ENCODE measurements at places on chromosomes 12 and 14. TPM values are rescaled to one million over a fixed set of nuclear protein-coding genes. Genes with fewer than 3 reads are reported as not detected.
A peak's percentile ranks its signal among the peaks of the same experiment; 100 is the strongest.

FOXN4 gene
- not detected for total RNA-seq

- DNase-seq, result peak; percentile 68
Observed at GRCh38 chr12:131041216-131041967, 87.7 kb downstream of the ADGRD1 start.

GRCh38 chr14:93941293-93941910 lies 14.3 kb downstream of the FAM181A start:
- peak; percentile 97 for DNase-seq

CISTR gene
- total RNA-seq, result not detected

HAL gene
- 0.29 TPM for total RNA-seq

- peak; percentile 52 for DNase-seq
Observed at GRCh38 chr14:104390221-104390931, 189.2 kb upstream of the C14orf180 start.

GRCh38 chr14:99644723-99645544 lies at the start of gene HHIPL1:
TSS of gene HHIPL1 (plus strand) at chr14:99645129. CDS start at chr14:99645208, 79 bp downstream.
- peak; percentile 95 for DNase-seq

KLRK1 gene
- not detected for total RNA-seq

RERGL gene
- total RNA-seq, result not detected

TSPAN31 gene
- total RNA-seq, result 41.6 TPM

- DNase-seq, result peak; percentile 32
Observed at GRCh38 chr12:45745861-45746277, 16.4 kb downstream of the ARID2 start.

SOX5 gene
- 5.1 TPM for total RNA-seq

PTGES3 gene
- total RNA-seq, result 71.3 TPM

DNA sequence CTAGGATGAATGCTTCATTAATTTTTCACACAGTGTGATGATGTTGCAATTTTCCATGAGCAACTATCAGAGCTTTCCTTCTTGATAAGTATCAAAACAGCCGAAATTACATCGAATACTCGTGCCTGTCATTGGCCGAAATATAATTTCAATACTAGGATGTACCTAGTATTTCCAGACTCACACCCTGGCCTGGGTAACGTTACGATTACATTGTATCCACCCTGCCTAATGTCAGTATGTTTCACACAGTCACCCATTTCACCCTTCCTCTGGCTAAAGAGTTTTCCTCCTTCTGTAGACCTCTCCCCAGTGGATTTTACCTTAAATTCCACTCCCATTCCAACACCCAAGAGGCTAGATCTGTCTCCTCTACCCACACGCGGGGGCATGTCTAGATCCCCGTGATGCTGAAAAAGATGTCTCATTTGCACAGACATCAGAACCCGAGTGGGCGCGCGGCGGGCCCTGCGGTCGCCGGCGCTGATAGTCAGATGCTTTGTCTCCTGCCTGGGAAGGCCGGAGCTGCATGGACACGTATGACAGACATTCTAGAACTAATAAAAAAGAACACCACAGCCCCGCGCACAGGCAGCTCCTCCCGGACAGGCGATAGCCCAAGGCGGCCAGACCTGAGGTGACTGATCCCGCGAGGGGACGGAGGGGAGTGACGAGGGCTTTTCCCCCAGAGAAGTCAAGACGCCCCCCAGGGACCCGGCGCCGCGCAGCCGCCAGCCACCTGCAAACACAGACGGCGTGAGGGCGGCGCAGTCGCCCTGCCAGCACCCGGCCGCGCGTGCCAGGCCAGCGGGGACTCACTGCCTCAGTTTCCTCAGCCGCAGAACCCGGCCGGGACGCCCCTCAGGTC lies 723 bp downstream of the KIF21A start:
- DNase-seq, result peak; percentile 75

- DNase-seq, result no peak
Observed at GRCh38 chr12:41587574-41587973, 399.5 kb downstream of the PDZRN4 start.

DNA sequence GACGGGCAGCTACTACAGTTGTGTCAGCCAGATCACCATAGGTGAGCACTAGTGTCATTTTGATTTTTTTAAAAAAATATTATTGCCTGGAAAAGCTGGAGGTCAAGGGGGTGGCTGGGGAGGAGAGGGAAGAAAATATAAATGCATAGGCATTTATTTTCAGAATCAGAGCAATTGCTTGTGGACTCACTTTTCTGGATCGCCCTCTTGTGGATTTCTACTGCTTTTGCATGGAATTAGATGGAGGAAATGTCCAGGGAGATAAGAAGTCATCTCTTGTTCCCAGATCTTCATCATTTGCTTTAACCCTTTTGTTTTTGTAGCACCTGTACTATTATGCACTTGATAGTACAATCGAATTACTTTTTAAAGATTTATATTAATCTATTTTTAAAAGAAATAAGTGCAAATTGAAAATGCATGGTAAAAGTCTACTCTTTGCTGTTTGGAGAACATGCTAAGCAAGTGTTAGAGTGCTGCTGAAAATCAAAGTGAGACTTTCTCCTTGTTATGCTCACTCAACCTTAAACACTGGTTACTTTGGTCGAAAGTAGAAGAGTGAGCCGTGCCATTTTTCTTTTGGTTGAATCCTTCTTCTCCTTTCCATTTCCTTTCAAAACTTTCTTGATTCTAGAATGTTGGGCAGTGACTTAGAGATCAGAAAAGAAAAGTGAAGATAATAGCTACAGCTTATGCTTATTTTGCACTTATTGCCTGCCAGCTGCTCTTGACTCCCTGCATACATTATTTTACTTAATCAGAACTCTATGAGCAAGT lies 60.6 kb upstream of the ANO4 start:
- no peak for DNase-seq

PKP2 gene
- total RNA-seq, result 0.29 TPM

DNA sequence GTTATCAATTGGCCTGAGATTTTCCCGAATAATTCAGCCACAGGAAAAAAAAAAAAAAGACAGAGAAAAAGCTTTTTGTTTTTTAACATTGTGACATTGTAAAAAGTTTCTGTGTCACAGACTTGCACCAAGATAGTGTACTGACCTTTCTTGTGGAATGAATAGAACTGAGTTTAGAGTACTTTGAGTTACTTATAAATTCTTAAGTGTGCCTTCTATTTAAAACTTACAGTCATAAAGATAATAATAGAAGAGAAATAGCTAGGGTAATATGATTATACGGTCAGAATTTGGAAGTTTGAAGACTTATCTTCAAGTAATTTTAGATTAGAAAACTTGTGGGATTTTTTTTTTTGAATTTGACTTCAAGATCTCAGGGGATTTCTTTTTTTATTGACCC lies 88.8 kb downstream of the FGD4 start:
- DNase-seq, result peak; percentile 26

SLC7A7 gene
- 4.7 TPM for total RNA-seq

DNA sequence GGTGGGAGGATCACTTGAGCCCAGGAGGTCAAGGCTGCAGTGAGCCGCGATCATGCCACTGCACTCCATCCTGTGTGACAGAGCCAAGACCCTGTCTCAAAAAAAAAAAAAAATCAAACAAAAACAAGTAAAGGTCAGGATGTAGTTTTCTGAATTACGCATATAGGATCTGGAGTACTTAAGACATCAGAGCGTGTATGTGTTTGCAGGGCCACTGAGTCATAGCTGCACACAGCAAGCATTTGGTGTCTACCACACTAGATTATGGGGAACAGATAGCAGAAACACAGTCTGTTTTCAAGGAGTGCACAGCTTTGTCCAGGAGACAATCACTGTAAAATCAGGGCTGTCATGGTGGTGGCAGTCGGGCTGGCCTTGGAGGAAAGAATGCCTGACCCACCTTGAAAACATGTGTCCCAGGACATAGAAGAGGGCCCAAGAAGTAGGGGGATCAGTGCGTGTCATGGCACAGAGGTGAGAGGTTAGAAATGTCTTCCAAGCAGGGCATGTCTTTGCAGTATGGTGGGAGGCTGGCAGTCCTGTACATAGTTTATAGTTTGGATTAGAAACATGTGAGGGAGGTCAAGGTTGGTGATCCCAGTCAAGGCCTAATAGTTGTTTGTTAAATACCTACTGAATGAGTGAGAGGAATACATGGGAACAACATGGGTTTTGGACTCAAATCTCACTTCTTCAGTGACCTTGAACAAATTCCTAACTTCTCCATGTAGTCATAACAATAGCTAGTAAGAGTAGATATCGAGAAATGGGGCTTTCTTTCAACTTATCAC lies 23.6 kb upstream of the C12orf71 start:
- peak; percentile 21 for DNase-seq

GRCh38 chr12:87812030-87812429 lies 217.2 kb downstream of the C12orf50 start:
- DNase-seq, result no peak

GRCh38 chr14:102593825-102594137 lies 1.3 kb downstream of the RCOR1 start:
- no peak for DNase-seq

SIRT4 gene
- total RNA-seq, result 1.1 TPM

DNA sequence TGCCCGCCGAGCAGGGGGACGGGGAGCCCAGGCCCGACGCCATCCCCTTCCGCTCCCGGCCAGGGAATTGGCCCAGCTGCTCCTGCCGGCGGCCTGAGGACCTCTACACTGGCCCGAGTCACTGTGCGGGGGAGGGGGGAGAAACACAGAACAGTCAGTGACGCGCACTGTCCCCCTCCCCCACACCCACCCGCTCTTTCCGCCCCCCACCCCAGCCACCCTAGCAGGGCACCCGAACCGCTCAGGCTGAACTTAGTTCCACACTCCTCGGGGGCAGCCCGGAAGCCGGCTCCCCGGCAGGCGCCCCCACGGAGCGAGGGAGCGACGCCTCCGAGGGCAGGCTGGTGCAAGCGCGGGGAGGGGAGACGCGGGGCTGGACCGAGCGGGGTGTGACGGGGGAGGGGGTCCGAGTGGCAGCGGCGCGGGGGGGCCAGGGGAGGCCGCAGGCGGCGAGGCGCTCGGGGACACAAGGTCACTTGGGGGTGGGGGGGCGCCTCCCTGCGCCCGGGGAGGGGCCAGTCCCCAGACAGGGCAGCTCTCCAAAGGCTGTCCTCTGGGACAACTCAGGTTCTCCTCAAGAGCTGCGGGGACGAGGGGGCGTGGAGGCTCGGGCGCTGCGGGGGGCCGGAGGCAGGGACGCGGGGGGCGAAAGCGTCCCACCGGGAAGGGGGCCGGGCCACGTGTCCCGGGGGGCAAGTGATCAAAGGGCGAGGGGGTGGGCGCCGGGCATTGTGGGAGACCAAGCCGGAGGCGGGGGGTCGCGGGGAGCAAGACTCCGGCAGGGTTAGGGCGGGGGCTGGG lies 648 bp downstream of the CHD4 start:
- DNase-seq, result peak; percentile 91

DNA sequence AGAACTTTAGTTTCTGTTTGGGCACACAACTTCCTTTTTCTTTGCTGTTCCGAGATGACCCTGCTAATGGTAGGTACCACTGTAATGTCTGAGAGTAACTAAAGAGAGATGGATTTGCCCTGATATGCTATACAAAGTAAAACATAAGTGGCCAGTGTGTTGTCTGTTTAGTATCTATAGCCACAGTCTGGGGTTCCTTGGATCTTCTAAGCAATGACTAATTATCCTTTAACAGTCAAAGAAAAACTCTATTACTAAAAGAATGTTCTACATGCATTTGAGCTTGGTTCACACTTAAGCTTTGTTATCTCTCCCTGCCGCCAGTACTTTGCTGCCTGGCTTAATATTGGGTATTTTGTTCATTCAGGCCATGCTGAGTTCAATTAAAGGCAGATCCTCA lies 1051.9 kb upstream of the FLRT2 start:
- DNase-seq, result no peak

KITLG gene
- 62.5 TPM for total RNA-seq

ADCY6 gene
- 33.0 TPM for total RNA-seq

DNA sequence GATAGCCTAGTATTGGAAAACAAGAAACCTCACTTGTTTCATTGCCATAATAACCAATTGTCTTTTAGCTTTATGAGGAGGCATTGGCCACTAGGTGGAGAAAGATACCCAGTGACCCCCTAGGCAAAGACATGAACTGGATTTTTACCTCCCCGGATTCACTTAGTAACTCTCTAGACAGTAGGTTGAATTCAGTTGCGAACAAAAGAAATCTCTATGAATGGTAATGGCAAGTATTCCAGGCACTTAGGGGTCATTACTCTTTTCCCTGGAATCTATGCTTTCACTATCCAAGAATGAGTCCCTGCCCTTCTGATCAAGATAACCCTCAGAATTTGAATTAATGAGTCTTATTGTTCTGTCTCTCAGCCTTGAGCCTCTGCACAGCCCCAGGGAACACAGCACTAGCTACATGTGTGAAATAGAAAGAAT lies 29.5 kb upstream of the RHOJ start:
- DNase-seq, result no peak

- no peak for DNase-seq
Observed at GRCh38 chr14:80055667-80056496, 155.4 kb downstream of the DIO2 start.

TAS2R19 gene
- 7.6 TPM for total RNA-seq

GRCh38 chr12:104232609-104233280 lies 17.2 kb downstream of the TXNRD1 start:
- DNase-seq, result no peak

DNA sequence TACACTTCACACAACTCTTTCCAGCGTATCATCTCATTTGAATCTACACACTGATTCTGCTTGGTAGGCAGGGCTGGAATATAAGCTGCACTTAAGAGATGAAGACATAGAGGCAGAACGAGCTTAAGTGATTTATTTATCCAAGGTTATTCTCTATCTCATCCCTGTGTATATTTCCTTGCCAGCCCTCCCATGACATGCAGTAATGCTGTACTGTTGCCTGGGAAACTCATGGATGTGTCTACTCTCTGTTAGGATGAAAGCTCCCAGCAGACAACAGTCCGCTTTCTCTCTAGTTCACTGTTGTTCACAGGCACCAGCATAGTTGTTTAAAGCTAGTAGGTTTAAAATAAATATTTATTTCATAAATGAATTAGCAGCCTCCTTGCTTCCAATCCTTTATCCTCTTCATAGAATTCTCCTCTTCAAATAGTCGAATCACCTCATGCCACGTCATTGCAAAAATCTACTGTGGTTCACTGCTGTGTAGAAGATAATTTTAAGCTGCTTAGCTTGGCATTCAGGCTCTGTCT lies 25.4 kb downstream of the FGF6 start:
- DNase-seq, result no peak

OR6C75 gene
- total RNA-seq, result not detected

DNA sequence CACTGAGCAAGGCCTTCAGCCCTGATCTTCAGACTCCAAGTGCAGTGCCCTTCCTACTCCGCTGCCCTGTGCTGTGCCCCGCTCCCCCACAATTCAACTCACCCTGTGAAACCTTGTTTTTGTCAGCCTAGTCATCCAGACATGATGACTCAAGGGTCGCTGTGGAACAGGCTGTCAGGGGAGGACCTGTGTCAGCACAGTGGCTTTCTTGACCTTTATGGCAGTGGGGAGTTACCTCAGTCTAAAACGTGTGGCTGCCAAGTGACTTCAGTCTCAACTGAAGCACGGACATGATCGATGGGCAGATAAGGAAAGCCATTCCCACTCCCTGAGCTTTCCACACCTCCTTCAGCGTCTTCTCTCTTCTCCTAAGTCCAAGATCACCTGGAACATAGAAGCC lies 16.3 kb upstream of the FLVCR2 start:
- DNase-seq, result no peak

GRCh38 chr12:83106873-83107272 lies 420.2 kb downstream of the TMTC2 start:
- DNase-seq, result no peak

- DNase-seq, result no peak
Observed at GRCh38 chr14:32432813-32433538, 103.9 kb downstream of the AKAP6 start.

GRCh38 chr12:3199551-3200031 lies 122.4 kb downstream of the TSPAN9 start:
- DNase-seq, result peak; percentile 91

GRCh38 chr14:32697114-32697513 lies 241.6 kb upstream of the NPAS3 start:
- DNase-seq, result no peak

- no peak for DNase-seq
Observed at GRCh38 chr12:13085968-13086686, 17.3 kb downstream of the GSG1 start.

GRCh38 chr14:68397822-68398221 lies 395.0 kb downstream of the ZFP36L1 start:
- peak; percentile 8 for DNase-seq
